HFFc6 (cell line): ENCODE measurements at places on chromosomes 5 and 9.

GRCh38 chr5:21774801-21775200, 1078.3 kb downstream of the CDH12 start:
- H3K4me3 ChIP-seq, result no peak overlapping the region
- H3K4me1 ChIP-seq, result no peaks in the 10 kb centered on the region
- no peak for DNase-seq
- peaks cover 2% of the 10 kb centered on the region; the same call in 1 of the 2 replicates for H3K36me3 ChIP-seq

DNA sequence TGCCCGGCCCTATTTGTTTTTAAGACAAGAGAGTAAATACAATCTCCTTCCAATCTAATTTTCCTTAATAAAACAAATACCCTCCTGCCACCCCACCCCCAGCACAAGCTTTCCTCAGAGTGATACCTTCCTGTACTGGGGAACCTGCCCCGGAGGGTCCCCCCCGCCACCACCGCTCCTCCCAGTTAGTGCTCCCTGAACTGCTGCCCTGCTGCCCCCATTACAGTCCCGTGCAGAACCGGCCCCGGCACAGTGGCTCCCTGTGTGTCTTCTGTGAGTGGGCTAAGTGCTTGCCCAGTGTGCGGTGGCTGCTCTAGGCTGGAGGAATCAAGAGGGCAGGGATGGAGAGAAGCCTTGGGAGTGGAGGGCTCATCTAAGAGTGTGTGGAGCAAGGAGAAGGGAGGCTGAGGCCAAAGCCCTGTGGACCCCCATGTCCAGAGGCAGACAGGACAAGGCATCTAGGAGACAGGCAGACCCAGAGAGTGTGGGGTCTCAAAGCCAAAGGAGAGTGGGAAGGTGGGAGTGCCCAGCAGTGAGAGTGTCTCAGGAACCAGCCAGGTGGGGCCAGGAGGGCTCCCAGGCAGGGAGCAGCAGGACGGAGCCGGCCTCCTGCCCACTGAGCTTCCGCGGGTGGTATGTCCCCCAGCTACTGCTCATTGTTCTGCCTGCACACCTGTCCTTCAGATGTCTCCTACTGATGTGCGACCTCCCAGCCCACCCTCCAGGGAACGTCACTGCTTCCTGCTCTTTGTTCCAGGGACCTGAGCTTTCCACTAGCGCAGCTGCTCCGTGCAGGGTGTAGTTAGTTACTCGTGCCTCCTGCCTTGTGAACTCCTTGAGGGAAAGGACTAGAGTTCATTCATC, 129.0 kb downstream of the DAB2IP start:
- H3K36me3 ChIP-seq, result peaks cover 38% of the 10 kb centered on the region
- H3K4me3 ChIP-seq, result no peak overlapping the region
- DNase-seq, result no peak
- no peak overlapping the region for H3K27ac ChIP-seq
- peaks cover 20% of the 10 kb centered on the region for H3K4me1 ChIP-seq

GRCh38 chr9:98248737-98249474, 6.5 kb downstream of the TBC1D2 start:
- no peaks in the 10 kb centered on the region; the same call in 1 of the 2 replicates for H3K27me3 ChIP-seq
- peak overlapping the region; percentile 99 for H3K27ac ChIP-seq
- peaks cover 53% of the 10 kb centered on the region for H3K36me3 ChIP-seq
- H3K4me1 ChIP-seq, result peaks cover 79% of the 10 kb centered on the region
- peak overlapping the region; percentile 55 for H3K4me3 ChIP-seq
- peak; percentile 95 for DNase-seq

GRCh38 chr5:146753641-146754040, 124.9 kb downstream of the PPP2R2B start:
- H3K4me1 ChIP-seq, result no peaks in the 10 kb centered on the region
- no peak overlapping the region for H3K27ac ChIP-seq
- no peak overlapping the region for H3K4me3 ChIP-seq

DNA sequence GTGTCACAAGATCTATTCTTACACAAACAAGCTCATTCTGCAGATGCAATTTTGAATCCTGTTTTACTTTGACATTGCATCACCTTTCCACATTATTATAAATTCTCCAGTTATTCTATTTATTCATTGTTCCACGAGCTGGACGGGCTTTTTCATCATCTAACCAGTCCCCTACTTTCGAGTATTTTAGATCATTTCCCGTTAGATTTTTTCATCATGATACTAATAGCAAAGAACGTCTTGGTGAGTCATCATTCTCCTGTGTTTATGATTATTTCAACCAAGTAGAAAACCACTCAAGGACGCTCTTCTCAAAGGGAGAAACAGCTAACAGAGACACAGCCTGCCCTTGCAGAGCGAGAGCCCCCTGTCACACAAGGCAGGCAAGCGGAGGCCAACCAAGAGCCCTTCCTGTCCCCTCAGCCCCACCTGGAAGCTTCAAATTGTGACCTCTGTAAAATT, 15.1 kb downstream of the BBLN start:
- H3K4me3 ChIP-seq, result no peak overlapping the region
- peak overlapping the region; percentile 17 for H3K27ac ChIP-seq
- H3K36me3 ChIP-seq, result peaks cover 9% of the 10 kb centered on the region; the same call in 1 of the 2 replicates

- DNase-seq, result no peak
- H3K27ac ChIP-seq, result peak overlapping the region; percentile 19
- H3K36me3 ChIP-seq, result peaks cover 69% of the 10 kb centered on the region
- no peak overlapping the region for H3K4me3 ChIP-seq
- H3K4me1 ChIP-seq, result peaks cover 57% of the 10 kb centered on the region
- H3K27me3 ChIP-seq, result no peaks in the 10 kb centered on the region
Observed at GRCh38 chr5:151805414-151806223, 33.9 kb downstream of the G3BP1 start.

- H3K4me1 ChIP-seq, result peaks cover 18% of the 10 kb centered on the region; the same call in 1 of the 2 replicates
- no peak overlapping the region for H3K27ac ChIP-seq
- H3K27me3 ChIP-seq, result no peaks in the 10 kb centered on the region
- H3K36me3 ChIP-seq, result peaks cover 31% of the 10 kb centered on the region
Observed at GRCh38 chr5:72291601-72292000, 28.4 kb downstream of the MRPS27 start.

- H3K27me3 ChIP-seq, result no peaks in the 10 kb centered on the region
- H3K36me3 ChIP-seq, result peaks cover 18% of the 10 kb centered on the region
- no peak overlapping the region for H3K27ac ChIP-seq
- H3K4me1 ChIP-seq, result peaks cover 41% of the 10 kb centered on the region
- DNase-seq, result no peak
Observed at GRCh38 chr5:154249826-154250225, 59.3 kb downstream of the GALNT10 start.
